ENCODE measurements at places on chromosomes 16 and 17.

GRCh38 chr17:9342225-9342624 lies 233.4 kb downstream of the STX8 start:
- DNase-seq, result no peak

- DNase-seq, result no peak
Measured at GRCh38 chr17:1009229-1010085, 12.5 kb downstream of the TIMM22 start.

- no peak for DNase-seq
Measured at GRCh38 chr16:47247690-47248089, 103.9 kb upstream of the NETO2 start.

- DNase-seq, result no peak
Measured at GRCh38 chr16:59356709-59357108, 622.6 kb upstream of the GOT2 start.

DNA sequence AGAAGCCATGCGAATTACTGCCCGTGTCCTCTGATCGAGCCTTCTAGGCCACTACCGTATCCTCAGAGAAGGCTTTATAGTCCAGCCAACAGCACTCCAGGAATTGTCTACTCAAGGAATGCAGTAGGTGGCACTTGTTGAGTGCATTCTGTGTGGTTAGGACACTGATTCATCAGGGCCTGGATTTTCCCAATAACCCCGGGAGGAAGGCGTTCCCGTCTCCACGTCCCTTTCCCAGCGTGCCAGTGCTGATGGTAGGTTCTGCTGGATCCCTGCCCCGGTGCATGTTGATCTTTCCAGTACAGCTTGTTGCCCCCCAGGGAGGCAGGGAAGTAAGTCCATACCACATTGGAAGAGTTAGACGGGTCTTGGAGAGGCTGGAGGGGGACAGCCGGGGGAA lies 122.2 kb downstream of the RPTOR start:
- DNase-seq, result no peak

DNA sequence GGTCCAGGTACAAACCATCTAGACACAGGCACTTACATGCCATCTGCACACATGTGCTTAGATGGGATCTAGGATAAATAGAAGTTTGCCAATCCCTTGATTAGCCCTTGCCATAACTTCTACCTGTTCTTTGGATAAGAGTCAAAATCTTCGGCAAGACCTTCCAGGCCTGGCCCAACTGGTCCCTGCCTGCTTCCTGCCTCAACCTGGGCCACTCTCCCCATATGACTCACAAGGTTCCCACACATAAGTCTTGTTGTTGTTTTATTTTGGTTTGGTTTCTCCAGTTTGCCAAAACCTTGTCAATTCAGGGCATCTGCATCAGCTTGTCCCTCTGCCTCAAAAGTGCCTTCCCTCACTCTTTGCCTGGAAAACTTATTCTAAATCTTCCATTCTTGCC lies 95.3 kb upstream of the XYLT1 start:
- no peak for DNase-seq
